GM19239 (cell line): ENCODE measurements at places on chromosomes 2 and 18.

DNA sequence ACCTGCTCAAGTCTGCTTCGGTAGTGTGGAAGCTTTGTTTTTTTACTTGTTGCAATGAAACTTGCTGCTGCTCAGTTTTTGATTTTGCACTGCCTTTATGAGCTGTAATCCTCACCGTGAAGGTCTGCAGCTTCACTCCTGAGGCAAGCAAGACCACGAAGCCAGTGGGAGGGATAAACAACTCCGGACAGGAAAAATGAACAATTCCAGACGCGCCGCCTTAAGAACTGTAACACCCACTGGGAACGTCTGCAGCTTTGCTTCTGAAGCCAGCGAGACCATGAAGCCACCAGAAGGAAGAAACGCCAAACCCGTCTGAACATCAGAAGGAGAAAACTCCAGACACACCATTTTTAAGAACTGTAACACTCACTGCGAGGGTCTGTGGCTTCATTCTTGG is 245.7 kb upstream of the REG3G start:
- no peak for DNase-seq

DNA sequence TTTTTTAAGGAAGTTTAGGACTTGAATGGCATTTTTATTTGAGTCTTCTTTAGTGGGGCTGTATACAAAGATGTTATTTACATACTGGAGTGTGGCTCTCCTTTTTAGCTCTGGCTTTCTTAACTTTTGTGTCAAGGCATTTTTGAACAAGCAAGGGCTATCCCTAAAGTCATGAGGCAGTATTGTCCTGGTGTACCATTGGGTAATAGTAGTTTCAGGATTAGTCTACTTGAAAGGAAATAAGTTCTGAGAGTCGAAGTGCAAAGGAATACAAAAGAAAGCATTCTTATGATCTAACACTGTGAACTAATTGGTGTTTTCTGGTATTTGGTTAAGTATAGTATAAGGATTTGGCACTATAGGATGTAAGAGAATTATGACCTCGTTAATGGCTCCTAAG is 1.9 kb upstream of the CYP27A1 start:
- DNase-seq, result no peak

DNA sequence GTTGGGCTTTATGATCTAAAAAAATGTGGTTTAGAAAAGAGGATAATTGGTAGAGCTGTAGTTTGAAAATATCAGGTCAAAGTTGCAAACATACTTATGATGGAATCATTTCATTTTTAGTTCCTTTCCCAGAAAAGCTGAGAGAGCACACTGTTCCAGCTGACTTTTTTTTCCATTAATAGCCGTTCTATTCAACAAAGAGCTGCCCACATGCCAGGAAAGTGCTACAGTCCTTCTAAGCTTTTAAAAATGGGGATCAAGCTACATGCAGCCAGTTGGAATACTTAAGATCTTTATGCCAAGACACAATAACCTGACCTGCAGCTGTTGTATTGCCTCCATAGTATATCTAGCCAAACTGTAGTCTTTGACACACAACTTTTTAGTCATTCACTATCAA is 111.5 kb downstream of the GALNT3 start:
- DNase-seq, result no peak

GRCh38 chr2:240812301-240812680 is 7.7 kb downstream of the KIF1A start:
- no peak for DNase-seq

GRCh38 chr2:26000561-26001082 is 18.3 kb upstream of the KIF3C start:
- no peak for DNase-seq

DNA sequence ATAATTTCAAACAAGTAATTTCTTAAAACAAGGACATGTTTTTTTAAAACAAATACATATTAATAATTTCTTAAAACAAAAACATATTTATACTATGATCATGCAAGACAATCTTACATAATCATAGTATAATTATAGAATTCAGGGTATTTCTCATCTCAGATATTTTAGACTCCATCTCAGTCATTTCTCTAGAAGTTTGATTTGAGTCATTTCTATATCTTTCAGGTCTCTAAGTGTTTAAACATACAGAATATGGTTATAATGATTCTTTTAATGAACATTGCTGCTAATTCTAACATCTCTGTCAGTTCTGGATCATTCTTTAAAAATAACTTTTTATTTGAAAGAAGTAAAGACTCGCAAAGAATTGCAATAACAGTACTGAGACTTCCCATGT is 154.2 kb upstream of the KYNU start:
- no peak for DNase-seq

GRCh38 chr2:213238753-213239495 is 45.3 kb upstream of the SPAG16 start:
- no peak for DNase-seq

DNA sequence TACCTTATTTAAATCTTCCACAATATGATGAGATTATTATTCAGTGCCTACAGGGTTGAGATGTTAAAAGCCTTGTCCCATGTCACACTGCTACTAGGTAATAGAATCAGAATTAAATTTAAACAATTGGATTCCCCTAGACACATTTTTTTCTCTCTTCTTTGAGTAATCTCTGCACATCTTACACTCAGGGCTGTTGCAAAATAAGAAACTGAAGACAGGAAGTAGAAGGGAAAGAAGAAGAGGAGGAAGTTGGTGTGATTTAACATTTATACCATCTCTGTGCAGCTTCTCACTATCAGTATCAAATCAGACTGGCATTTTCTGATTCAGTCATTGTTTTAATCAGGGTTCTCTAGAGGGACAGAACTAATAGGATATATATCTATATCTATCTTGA is 677.6 kb downstream of the IRS1 start:
- no peak for DNase-seq

DNA sequence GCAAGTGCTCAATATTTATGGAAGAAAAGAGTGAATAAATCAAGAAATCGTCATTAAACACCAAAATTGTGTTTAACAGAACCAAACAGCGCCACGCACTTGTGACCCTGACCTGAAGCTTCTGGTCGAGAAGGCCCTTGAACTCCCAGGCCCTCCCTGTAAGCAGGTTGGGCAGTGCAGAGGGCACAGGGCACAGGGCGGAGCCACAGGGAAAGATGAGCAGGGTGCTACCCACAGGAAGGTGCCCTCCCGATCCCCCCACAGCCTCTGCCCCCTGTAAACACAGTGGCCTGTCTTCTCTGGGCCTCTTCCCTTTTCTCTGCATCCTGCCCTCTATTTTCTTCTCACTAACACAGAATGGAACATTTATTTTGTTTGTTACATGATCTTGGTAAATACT is 16.9 kb upstream of the TUBB6 start:
- no peak for DNase-seq

DNA sequence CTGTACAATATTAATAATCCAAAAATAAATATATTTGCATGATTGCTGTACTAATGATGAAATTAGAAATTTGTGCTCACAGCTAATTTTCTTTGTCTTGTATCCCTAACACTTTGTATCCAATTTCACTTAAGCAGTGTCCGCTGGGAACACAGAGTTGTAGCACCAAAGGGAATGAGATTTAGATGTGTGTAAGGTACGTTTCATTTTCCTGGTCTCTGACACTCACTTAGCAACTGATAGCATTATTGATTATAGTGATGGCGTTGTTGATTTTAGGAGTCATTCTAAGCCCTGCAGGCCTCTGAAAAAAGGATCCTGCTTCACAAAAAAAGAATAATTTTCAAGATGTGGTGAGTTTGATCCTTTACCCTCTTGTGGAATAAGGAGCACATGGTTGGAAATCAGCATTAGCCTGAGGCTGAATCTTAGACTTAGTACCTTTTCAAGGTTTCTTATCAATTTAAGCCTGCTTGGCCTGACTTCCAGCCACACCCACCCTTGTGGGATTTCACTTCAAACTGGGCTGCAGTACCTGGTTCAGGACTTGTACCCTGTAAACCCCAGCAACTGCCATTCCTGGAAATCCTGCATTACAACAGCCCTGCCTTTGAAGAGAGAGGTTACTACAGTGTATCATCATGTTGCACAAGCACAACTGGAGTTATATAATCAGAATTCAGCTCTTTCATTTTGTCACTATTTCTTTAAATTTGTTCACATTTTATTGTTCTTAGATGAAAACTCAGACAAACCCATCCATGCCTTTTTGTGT is 116.2 kb downstream of the RND3 start:
- no peak for DNase-seq

DNA sequence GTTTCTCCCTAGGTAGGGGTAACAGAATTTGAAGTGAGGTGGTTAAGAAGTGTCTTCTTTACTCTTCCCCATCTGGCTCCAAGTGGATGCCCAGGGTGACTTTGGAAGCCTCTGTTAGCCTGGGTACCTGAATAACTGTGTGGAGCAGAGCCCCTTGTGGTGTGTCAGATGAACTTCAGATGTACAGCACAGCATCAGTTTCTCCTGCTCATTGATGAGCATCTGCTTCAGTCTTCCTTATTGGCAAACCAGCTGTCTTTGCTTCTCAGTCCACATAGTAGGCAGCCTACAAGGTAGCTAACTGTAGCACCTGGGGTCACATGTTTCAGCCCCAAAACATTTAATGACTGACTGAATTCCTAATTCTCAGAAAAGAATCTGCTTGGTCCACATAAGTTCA is 56.2 kb upstream of the ATP8B1 start:
- peak; percentile 40 for DNase-seq

DNA sequence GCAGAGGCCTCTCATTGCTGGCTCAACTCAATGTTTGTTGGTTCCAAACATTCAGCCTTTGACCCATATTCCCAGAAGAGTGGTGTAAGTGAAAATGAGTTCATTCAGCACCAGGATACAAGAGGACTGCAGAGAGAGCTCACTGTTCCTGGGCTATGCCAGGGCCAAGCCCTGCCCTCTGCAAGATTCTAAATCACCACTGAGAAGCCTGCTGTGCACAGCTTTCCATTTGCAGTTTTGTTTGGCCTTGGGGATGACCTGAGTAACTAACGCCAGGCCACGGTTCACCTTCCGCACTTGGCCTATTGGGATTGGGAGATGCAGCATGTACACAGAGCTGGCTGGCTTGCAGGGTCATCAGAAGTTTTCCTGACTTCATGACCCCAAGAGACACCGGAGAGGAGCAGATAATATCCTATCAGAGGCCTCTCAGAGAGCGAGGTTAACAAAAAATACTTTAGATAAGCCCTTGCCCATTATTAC is 12.6 kb downstream of the GKN1 start:
- no peak for DNase-seq

GRCh38 chr2:219465659-219466561 is 31.3 kb downstream of the SPEG start:
- DNase-seq, result no peak

DNA sequence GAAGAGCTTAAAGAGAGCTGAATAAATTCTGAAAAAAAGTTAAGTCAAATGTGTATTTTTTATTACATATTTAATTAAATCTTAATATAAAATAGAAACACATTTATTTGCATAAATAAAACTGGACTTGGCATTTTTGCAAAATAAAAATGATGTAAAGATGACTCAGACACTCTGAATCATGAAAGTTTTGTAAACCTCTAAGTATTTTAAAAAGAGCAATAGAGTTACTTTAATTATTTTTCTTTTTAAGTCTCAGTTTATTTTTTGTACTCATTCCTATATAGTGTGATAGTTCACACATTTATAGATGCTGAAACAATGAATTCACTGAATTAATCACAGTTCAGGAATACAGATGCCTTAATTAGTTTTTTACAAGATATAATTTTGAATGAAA is 109.9 kb upstream of the DTNA start:
- no peak for DNase-seq

DNA sequence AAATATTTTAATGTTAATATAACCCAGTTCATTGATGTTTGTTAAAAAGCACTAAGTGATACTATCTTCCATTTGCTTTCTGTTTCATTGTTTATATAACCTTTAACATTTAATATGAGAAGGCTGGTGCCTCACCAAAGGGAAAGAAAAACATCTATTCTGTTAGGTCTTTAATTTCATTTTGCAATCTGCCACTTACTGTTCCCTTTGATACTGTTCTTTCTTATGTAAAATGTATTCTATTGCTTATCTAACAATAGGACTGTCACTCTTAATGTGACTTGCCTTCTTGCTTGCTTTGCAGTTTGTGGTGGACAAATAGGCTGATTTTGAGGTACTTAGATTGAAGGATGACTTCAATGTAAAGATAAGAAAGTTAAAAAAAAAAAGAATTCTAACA is 1666.1 kb upstream of the DDX18 start:
- no peak for DNase-seq

DNA sequence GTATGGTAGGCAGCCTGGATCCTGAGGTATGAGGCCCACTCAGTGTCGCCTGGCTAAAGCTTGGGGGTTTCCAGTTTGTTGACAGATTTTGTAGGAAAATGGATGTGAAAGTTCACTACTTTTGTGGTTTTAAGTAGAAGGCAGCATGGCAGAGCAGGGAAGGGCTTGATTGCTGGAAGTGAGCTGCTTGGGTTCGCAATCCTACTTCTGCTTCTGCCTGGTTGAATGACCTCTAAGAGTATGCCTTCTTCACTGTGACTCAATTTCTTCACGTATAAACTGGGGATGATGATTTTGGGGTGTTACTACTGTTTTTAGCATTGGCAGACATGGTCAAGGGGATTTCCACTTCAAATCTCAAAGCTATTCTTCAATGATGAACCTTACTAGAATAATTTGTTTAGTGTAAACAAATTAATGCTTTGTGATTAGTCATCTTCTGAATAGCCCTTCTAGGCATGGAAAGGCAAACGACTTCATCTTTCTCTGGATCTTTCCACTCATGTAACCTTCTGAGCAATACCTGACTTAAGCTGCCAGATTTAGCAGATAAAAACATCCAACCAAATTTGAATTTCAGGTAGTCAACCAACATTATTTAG is 13.2 kb downstream of the BMP10 start:
- DNase-seq, result no peak

DNA sequence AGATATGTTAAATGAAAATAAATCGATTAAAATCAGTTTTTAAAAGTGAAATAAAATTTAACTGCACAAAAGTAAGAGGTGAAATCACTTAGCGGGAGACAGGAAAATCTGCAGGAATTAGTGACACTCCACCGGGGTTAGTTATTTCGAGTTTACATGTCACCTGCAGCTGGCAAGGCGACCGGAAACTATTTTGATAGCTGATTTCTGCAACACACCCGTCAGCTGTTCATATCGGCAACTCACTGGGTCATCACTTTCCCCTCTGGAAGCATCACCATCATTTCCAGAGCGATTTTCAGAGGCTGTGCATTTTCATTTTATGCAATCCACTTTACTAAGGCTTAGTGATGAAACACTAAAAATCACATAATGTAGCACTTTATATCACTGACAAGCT is 52.9 kb downstream of the PXDN start:
- DNase-seq, result no peak

DNA sequence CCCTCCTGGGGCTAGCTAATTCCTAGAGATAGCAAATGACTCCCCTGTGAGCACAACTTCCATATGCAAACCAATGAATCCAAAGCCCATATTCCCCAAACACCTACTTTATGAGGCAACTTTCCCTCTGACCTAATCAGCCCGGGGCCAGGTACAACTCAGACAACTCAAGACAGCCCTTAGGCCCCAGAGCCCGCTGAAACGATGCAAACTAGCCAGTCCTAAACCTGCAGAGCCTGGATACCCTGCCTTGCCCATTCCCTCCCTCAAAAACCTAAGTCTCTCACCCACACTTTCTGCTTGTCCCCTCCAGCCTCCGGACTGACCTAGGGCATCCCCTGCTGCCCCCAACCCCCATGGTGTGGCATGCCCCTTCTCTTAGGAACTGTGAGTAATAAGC is 142.8 kb downstream of the ACTR3 start:
- no peak for DNase-seq

- no peak for DNase-seq
Measured at GRCh38 chr2:62934517-62934916, 116.1 kb upstream of the OTX1 start.
